ENCODE measurements at places on chromosomes 1 and 21.

- DNase-seq: peak; percentile 77
These were observed 16.8 kb downstream of the TNFSF4 start for GRCh38 chr1:173190101-173190936.

DNA sequence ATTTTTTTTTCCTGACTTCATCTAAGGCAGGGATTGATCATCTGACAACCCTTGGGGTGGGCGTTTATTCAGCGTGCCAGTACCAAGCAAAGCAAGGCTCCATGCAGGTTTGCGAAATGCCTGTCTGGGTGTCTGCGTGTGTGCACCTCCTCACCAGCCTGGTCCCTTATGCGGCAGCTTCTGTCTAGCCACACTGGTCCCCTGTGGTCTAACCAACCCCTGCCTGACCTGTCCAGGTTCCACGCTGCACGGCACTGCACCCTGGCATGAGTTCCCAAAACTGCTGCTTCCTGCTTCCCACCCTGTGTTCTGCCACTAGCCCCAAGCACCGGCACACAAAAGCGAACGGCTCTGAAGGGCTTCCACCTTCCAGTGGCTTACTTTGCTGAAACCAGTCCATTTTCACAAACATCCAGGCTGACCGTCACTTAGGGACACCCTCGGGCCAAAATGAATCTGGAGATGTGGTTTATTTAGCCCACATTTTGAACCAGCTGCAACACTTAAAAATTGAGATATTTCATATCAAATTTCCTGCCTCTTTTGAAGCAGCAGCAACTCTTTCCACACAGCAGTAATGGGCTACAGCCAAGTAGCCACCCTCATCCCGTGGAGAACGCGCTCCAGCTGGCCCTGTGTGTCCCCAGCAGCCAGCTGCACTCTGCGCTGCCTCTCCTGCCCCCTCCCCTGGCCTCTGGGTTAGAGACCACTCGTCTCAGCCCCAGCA lies 55.7 kb downstream of the HLCS start:
- DNase-seq: no peak

- no peak for DNase-seq
These were observed 345.8 kb downstream of the KIF26B start for GRCh38 chr1:245500546-245500945.

DNA sequence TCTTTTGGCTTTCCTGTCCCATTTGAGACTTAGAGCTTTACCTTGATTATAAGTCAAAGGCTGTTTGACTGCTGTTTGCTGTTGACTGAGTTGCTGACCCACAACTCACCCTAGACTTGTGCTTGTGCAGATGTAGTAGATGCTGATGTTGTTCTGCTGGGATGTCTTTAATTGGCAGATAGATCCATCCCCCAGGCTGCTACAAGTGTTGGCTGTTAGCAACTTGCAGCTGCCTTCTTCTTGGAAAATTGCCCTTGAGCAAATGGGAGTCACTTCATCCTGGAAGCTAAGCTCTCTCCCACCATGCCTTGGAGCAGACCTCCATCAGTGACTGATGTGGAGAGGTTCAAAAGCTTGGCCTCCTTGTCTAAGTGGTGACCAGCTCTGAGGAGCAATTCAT lies 139.3 kb upstream of the KIAA0040 start:
- DNase-seq: no peak
